ENCODE measurements at places on chromosomes 7 and 10.

GRCh38 chr7:134374291-134374690 is 57.6 kb upstream of the SLC35B4 start:
- DNase-seq: no peak

DNA sequence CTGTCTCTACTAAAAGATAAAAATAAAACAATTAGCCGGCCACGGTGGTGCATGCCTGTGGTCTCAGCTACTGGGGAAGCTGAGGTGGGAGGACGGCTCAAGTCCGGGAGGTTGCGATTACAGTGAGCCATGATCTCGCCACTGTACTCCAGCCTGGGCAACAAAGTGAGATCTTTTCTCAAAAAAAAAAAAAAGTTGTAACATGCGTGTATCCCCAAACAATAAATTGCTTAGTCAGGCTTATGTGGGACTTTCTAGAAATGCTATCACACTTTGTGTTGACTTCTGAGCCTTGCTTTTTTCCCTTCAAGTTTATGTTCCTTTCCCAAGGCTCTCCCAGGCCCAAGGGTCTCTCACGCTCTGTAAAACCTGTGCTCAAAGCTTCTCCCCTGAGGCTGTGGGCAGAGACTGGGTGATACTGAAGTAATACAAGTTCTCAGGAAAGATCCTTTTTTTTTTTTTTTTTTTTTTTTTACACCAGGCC is 88.0 kb upstream of the TNS3 start:
- DNase-seq: no peak

DNA sequence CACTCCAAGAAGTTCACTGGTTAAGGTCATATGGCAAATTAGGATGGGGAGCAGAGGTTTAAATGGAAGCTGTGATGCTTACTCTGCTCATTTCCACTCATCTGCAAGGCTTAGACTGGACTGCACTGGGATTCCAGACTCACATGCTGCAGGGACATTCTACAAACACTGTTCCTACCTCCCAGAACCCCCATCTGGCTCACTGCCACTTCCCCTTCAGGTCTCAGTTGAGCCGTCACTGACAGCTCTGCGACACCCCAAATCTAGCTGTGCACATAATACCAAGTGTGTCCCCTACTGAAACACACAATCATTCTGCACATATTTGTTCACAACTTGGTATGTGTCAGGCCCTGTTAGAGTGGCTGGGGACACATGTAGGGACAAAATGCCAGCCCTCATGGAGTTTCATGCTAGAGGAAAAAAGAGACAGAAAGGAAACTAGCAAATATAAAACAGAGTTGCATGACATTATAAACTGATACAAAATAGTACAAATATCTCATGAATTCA is 5.4 kb downstream of the PRKCQ start:
- DNase-seq: no peak

GRCh38 chr7:142188846-142189245 is 69.0 kb downstream of the PRSS58 start:
- no peak for DNase-seq

DNA sequence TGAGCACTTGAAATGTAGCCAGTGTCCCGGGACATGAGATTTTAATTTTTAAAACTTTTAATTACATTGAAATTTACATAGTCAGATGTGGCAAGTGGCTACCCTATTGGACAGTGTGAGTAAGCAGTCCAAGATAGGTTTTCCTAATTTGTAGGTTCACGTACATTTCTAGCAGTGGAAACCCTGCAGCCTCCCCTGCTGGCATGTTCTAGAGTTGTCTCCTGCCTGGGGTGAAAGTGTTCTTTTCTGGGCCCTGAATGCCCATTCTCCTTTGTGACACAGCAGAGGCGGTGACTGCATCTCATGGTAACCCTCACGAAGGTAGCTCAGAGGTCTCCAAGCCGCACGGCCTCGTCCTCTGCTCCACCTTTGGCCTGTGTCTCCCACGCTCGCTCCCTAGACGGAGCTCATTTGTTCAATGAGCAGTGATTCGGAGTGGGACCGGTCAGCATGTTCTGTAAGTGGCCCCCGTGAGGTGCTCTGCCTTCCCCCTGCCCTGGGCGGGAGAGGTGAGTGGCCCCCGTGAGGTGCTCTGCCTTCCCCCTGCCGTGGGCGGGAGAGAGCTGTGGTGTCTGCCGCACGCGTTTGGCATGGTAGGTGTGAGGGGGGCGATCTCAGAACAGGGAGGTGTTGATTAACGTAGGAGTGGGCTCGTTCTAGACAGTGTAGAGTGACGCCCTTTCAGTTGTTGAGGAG is 18.0 kb downstream of the WDR37 start:
- DNase-seq: no peak

- no peak for DNase-seq
Measured at GRCh38 chr7:22853674-22854157, 31.1 kb upstream of the TOMM7 start.

DNA sequence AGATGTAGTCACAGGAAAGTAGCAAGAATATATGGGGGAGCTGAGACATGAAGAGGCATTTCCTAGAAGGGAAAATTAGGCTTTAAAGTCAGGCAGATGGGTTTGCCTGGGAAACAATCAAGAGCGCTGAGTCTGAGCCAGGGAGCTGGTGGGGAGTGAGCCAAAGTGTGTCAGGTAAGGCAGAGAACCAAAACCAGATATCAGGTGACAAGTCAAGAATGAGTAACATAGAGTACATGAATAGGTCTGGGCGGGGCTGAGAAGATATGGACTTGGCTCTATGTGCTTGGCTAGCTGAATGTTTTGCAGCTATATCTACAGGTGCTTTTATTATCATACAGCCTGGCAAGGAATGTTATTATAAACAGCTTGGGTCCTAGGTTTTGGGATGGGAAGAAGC is 49.3 kb downstream of the GPR141 start:
- no peak for DNase-seq

DNA sequence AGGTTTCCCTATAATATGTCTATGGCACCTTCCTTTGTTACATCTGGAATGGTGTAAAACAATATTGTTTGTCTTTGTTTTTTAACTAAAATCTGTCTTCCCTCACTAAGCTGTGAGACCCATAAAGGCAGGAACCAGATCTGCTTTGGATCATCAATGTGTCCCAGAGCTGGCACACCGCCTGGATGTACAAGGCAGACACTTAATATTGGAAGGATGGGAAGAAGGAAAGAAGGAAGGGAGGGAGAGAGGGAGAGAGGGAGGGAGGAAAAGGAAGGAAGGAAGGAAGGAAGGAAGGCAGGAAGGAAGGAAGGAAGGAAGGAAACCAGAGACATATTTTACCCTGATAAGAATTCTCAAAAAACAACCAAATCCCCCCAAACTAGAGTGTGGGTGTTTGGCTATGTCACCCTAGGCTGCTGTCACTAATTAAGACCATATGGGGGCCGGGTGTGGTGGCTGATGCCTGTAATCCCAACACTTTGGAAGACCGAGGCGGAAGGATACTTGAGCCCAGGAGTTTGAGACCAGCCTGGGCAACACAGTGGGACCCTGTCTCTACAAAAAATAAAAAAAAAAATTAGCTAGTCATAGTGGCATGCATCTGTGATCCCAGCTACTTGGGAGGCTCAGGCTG is 59.6 kb downstream of the SH3PXD2A start:
- DNase-seq: no peak

DNA sequence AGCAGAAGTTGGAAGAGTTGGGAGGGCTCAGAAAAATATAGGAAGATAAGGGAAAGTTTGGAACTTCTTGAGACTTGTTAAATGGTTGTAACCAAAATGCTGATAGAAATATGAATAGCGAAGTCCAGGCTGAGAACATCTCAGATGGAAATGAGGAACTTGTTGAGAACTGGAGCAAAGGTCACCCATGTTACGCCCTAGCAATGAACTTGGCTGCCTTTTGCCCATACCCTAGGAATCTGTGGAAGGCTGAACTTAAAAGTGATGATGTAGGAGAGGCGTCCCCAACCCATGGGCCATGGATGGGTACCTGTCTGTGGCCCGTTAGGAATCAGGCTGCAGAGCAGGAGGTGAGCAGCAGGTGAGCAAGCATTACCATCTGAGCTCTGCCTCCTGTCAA is 347.8 kb downstream of the ARL4A start:
- DNase-seq: no peak

DNA sequence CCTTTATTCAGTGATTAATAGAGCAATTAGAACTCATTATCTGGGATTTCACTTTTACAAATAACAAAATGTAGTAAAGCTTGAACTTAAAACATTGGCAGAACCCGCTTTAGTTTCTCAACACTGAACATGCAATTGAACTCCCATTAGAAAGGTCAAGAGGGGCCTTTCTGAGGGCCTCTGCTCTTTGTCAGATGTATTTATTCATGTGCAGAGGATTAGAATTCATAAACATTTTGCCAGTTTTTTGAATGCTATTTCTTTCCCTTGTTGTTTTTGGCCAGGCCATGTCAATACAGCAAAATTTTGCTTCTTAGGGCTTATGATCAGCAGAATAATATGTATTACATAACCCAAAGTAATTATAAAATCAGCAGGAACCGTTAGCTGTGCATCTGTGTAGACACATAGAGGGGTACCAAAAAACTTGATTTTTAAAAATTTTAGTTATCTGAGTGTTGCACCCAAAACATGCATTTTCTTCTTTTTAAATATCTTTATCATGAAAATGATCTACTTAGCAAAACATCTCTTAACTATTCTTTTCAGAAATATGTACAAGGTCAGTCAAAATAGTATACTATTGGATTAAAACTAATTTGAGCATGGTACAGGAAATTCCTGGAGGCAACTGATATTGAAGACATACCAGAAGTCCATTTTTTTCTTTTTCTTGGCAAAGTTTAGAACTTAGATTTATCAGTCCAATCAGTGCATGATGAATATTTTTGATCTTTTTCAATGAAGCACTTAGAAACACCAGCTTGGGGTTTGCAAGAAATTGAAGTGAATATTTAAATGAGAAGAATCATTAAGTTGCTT is 177.5 kb downstream of the TWIST1 start:
- DNase-seq: no peak

DNA sequence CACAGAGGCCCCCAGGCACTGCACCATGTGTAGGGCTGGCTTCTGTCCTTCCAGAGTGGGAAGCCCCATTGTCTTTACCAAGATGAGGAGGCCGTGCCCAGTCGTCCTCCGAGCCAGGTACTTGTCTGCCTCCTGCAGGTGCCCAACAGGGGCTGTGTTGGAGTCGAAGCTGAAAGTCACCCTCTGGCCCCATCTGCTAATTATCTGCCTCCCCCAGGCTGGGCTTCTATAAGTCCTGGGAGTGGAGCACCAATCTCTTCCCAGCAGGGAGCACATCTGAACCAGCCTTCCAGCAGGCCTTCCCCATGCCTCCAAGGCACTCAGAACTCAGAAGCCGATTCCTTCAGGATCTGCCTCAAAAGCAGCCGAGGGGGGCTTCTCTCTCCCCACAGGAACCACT is 11.6 kb upstream of the CHST15 start:
- DNase-seq: no peak

- no peak for DNase-seq
Measured at GRCh38 chr10:2145491-2145890, 408.2 kb upstream of the ADARB2 start.

DNA sequence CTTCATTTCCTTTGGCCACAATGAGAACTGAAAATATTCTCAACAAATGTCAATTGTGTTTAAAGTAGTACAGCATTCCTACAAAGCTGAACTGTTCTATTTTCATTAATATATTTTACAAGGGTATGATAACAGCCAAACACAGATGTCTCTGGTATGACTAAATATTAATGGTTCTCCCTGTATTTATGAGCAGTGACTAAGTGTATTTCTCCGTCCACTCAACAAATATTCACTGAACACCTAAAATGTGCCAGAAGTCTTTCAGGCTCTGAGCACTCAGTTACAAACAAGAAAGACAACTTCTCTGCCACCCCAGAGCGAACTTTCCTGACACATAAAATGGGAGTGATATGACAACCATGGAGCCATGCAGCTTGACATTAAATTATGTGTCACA is 135.6 kb downstream of the VPS41 start:
- no peak for DNase-seq

DNA sequence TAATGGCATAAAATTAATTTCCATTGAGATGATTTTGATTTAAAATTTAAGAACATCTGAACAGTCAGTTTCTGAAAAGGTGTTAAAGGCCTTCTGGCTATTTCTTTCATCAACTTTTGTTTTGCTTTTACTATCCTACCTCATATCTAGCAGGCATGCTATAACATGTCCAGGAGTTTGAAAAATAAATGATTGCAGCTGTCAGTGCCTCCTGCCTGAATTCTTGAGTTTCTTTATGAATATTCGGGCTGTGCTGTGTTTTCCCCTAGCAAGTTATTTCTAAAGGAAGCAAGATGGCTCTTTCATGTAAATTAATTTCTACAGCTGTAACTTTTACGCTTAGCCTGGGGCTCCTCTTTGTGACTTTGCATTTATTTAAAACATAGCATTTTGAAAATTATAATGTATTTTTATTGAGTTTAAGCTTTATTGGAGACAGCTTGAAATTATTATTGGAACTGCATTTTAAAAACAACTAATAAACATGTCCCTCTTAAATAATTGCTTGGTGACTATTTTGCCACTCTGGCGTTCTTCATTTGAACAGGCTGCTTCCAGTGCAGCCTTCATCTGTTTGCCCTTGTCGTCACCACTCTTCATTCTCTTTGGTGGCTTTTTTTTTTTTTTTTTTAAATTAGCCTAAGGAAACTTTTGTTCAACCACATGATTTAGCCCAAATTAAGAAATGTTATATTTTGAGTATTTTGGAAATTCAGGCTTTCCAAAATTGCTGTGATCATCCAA is 1083.4 kb upstream of the LRRN3 start:
- no peak for DNase-seq

DNA sequence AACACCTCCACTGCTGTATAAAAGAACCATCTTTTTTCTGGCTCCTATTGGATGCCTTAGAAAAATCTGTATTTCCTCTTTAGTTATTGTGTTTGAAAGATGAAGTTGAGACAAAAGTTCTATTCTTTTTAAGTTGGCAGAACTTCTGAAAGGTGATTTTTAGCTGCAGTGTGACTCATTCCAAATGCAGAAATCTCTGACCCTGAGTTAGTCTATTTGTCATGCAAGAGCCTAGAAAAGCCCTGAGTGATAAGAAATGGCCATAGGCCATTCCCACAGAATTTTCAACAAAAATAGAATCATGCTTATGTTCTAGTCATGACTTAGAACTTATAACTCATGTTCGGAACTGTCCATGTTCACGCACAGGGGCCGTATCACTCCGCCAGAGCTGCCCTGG is 89.1 kb downstream of the EGFR start:
- DNase-seq: no peak

GRCh38 chr7:120467676-120468075 is 194.7 kb downstream of the KCND2 start:
- no peak for DNase-seq

- DNase-seq: no peak
Measured at GRCh38 chr10:114520453-114520852, 116.2 kb upstream of the AFAP1L2 start.

DNA sequence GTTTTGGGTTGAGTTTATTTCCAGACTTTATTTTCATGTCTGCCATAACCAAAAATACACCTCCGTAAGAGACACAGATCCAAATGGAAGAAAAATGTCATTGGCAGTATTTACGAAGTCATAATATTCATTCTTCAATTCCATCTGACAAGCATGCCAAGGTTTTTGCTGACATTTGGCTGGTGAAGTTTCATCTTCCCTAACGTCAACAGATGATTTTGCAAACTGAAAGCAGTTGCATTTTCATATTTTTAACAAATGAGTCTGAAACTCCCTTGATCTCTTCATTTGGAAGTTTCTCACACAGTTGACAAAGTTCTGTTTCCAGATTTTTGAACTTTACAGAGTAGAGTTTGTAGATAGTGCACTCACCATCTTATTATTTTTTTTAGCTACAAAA is 114.5 kb downstream of the CALN1 start:
- no peak for DNase-seq

- DNase-seq: no peak
Measured at GRCh38 chr7:105580022-105580740, 1.1 kb downstream of the EFCAB10 start.

- DNase-seq: no peak
Measured at GRCh38 chr10:83515001-83515400, 624.3 kb upstream of the GHITM start.

GRCh38 chr7:1555046-1555812 is 776 bp downstream of the TMEM184A start:
- DNase-seq: no peak

All from activated naive CD4-positive, alpha-beta T cell treated with Interleukin-2 at 50 U/mL for 16 hours (primary cell).